ENCODE measurements at places on chromosomes 1 and 21.

DNA sequence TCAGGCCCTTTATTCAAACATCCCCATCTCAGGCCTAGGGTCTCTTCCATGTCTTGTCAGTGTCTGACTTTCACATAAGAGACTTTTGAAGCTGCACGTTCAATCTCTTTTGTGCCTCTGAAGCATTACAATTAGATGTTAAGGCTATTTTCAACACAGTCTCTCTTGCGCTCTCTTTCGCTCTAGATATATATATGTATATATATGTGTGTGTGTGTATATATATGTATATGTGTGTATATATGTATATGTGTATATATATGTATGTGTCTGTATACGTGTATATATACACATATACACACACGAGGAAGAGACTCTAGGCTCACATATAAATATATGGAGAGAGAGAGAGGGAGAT is 162.5 kb upstream of the RNPC3 start:
- DNase-seq: no peak

DNA sequence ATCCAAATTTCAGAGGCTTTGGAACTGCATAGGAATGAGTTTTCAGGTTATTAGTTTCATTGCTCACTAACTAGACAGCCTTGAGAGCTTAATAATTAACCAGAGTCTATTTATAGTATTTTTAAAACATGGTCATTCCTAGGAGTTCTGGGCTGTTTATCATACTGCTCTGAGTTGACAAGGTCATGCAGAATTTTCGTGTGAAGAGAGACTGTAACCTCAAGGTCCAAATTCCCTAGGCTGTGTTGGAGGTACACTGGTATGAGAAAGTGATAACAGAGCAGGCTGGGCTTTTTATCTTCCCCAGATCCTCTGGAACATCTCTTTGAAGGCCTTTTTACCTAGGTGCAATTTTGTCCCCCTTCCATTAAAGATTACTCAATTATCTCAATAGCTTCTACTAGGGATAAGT is 736.3 kb downstream of the LTN1 start:
- no peak for DNase-seq

- DNase-seq: no peak
These were observed 10.2 kb upstream of the RNF186 start for GRCh38 chr1:19825298-19825697.

GRCh38 chr1:93569489-93569888 is 112.1 kb downstream of the BCAR3 start:
- DNase-seq: no peak

DNA sequence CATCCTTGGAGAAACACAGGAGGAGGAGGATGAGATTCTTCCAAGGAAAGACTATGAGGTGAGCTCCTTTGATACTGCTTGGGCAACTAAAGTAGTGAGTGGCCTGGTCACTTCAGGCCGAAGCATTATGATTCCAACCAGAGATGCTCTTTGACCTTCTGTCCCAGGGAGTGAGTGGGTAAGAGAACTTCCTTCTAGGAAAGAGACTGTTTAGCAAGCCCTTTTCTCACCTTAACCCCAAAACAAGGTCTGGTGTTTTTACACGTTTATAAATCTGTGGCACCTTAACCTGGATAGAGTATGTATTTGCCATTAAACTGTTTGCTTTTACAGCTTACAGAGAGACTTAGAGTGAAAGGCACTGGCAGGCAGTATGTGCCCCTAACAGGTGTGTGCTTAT is 1.1 kb downstream of the CLCN6 start:
- no peak for DNase-seq

DNA sequence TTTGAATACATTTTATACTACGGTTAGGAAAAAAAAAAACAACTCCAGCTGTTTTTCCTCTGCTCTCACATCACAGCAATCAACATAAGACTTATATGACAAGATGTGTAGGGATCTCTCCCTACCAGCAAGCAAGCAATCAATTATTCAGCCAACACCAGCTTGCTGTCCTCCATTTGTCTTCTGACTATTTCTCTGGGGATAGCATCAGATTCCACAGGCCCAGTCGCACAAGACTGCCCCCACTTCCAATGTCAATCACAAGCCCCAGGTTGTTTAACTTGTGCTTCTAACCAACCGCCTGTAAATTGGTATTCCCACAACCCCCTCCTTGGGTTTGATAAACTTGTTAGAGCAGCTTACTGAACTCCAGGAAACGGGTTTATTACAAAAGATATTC is 873.1 kb upstream of the TMPRSS15 start:
- DNase-seq: no peak

DNA sequence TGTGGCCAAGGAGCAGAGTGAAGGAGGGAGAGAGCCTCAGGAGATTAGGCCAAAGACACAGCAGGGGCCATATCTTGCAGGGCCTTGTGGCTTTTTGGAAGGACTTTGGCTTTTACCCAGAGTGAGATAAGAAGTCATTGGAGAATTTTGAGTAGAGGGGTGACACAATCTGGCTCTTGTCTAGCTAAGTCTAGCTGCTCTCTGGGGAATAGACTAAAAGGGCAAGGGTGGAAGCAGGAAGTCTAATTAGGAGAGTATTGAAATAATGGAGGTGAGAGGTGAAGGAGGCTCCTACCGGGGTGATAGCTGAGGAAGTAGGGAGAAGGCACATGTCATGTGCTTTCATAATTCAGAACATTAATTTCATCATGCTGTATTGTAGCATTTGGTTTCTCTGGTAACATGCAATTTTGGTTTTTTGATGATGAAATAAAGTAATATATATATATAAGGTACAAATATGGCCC is 34.3 kb upstream of the KCNA3 start:
- no peak for DNase-seq

- no peak for DNase-seq
These were observed 825 bp upstream of the DPH5 start for GRCh38 chr1:101026430-101026788.

DNA sequence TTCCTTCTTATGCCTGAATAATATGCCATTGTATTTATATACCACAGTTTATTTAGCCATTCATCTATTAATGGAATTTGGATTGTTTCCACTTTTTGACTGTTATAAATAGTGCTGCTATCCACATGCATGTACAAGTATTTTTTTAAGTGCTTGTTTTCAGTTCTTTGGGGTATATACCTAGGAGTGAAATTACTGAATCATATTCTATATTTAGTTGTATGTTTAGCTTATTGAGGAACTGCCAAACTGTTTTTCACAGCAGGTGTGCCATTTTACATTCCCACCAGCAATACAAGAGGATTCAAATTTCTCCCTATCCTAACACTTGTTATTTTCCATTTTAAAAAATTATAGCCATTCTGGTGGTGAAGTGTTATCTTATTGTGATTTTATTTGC is 7.6 kb upstream of the HJV start:
- no peak for DNase-seq

GRCh38 chr1:236275586-236275985 is 6.2 kb downstream of the ERO1B start:
- DNase-seq: no peak

GRCh38 chr1:204711103-204711946 is 25.8 kb upstream of the LRRN2 start:
- no peak for DNase-seq

GRCh38 chr1:100362821-100363466 is 10.6 kb downstream of the CDC14A start:
- DNase-seq: no peak

GRCh38 chr1:244011271-244011670 is 39.8 kb upstream of the ZBTB18 start:
- DNase-seq: no peak

- DNase-seq: no peak
These were observed 38.0 kb upstream of the HAO2 start for GRCh38 chr1:119330466-119331189.

- DNase-seq: no peak
These were observed 6.9 kb downstream of the TTC13 start for GRCh38 chr1:230971771-230972170.

DNA sequence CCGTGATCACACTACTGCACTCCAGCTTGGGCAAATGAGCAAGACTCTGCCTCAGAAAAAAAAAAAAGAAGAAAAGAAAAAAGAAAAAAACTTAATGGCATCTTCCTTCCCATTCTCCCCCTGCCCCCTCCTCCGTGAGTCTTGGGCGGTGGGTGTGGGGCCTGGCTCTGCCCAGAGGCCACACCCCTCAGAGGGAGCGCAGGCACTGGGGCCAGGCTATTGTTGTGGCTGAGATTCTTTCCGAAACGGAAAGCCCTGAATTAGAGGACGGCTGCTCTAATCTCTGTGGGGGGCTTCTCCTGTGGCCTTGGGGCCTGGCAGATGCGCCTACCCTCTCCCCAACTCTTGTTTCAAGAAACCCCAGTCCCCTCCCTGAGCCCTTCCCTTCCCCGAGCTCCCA is 4.1 kb upstream of the FAM110D start:
- DNase-seq: no peak

GRCh38 chr21:38148046-38148445 is 108.7 kb upstream of the KCNJ15 start:
- no peak for DNase-seq

DNA sequence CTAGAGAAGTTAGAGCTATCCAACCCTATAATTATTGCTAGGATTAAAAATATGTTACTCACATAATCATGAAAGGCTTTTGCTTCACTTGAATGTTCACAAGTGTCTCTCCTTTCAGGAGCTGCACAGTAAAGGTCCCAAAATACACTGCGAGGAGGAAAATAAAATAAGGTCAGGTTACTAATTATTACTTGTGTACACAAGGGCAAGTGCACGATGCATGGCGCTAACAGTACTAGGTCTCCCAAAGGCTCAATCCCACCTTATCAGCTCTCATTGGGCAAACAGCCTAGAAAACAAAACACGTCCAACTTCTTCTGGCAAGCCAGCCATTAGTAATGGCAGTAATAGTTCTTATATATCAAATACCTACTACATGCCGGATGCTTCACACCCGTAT is 4.4 kb downstream of the SSBP3 start:
- no peak for DNase-seq

- no peak for DNase-seq
These were observed 114.8 kb downstream of the TYW3 start for GRCh38 chr1:74847715-74848114.

DNA sequence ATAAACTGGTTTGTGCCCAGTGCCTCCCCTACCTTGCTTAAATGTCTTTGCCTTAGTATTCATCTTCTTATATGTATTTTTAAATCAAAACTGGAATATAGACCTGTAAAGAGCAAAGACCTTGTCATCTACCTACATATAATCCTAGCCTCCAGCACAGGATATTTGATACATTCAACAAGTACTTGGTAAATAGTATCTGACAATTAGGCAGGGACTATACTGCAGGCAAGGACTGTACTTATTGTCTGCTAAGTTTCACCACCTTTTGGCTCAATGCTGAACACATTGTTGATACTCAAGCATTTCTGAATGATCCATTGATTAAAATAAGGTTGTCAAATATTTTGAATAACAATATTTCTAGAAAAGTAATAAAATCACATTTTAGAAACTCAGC is 96.4 kb downstream of the PKN2 start:
- DNase-seq: no peak

DNA sequence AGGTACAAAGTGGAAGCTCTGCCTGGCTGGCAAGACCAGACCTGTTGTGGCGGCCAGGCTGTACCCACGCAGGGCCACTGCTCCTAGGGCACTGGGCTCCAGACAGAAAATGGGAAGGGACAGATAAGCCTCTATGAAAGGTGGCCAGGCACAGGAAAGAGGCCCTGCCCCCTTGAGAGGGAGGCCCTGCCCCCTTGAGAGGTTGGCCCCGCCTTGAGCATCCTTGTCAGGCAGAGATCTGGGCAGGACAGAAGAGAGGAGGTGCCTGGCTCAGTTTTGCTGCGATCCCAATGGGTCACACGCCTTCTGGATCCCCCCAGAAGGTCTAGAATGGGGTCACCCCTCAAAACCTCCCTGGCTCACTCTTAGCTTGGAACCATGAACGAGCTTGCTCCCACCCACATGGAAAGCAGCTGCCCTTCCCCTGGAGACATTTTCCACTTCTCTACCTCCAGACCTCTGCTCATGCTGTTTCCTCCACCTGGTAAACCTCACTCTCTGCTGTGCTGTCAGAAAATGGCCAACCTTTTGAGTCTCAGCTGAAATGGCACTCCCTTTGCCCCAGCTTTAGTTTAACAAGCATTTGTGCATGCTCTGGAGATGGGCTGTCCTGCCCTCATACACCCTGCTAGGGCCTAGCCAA is 17.5 kb upstream of the ECE1 start:
- DNase-seq: peak; percentile 42

- DNase-seq: no peak
These were observed 29.9 kb downstream of the ADAM30 start for GRCh38 chr1:119866451-119866850.

DNA sequence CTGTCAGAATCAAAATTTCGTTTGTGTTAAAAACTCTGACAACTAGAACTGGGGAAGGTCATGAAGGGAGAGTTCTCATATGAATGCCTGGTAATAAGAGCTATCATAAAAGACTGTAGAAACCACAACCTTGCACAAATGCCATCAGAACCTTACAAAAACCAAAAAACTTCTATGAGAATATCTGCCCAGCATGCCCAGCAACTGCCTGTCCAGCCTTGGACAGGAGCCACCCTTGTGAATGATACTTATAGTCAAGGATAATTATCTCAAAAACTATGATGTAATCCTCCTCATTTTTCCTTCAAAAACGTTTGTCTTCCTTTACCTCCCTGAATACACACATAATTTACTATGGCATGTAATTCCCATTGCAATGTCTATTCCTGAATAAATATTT is 53.4 kb upstream of the C1orf185 start:
- no peak for DNase-seq

DNA sequence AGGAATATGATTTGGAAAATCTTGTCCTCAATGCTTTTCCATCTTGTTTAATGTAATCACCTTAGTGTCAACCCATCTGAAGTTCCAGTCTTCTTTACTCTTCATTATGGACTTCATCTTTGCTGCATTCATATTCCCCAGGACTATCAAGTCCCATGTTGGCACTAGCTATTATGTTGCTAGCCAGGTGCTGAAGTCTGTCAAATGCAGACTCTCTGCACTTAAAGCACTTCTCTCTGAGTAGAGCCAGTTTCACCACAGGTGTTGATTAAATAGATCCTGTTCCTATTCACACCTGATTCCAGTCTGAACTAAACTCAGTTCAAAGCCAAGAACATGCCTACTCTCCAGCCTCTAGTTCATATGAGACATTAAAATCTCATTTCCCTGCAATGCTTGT is 75.0 kb upstream of the PKN2 start:
- DNase-seq: no peak

DNA sequence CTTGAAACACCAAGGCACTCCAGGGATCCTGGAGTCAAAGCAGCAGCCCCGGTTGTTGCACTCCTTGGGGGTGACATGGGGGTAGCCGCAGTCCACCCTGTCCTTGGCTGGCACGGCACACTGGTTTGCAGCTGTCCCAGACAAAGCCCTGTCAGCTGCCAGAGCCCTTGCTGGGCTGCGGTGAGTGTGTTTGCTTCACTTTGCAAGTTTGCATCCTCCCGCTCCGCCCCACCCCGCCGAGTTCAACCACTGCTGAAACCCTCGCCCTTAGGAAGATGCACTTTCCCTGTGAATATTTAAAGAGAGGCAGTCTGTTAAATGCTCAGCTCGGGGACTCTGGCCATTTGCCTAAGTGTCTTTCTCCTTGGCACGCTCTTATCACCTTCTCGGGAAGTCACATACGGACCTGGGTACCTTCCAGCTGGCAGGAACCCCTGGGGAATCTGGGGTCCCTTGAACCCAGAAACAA is 1.7 kb downstream of the TFF3 start:
- peak; percentile 66 for DNase-seq

GRCh38 chr1:103467100-103467499 is 58.4 kb upstream of the RNPC3 start:
- DNase-seq: no peak

All from right cardiac atrium (tissue), 5 donors.